ENCODE measurements at places on chromosomes 5 and 9. TPM values are rescaled to one million over a fixed set of nuclear protein-coding genes. Genes with fewer than 3 reads are reported as not detected.

The RNF208 gene
- 11.5 TPM for total RNA-seq

The SV2C gene
- not detected for total RNA-seq

The LECT2 gene
- total RNA-seq, result not detected

The NRG2 gene
- total RNA-seq, result 20.2 TPM

The CCDC192 gene
- not detected for total RNA-seq

The FGF1 gene
- not detected for total RNA-seq

The LRRC14B gene
- 0.82 TPM for total RNA-seq
